GM13976 (cell line): ENCODE measurements at places on chromosomes 7 and 10.
A peak's percentile ranks its signal among the peaks of the same experiment; 100 is the strongest.

DNA sequence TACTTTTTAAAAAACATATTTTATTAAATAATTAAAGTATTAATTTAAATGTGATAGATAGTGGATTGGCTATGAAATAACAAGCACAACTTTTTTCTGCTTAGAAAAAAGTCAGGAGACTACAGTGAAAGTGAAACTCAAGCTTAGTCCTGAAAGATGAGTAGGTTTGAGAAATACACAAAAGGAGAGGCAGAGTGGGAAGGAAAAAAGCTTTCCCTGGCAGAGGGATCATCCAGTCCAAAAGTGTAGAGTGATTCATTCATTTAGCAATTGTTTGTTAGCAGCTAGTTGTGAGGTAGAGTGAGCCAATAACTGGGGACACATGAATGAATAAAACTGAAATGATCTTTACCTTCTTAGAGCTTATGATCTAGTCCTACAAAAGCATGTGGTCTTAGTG is 93.5 kb downstream of the FOXP2 start:
- no peak for DNase-seq

GRCh38 chr10:132363376-132363775 is 31.4 kb downstream of the LRRC27 start:
- DNase-seq = no peak

GRCh38 chr7:71626206-71626605 is 494.3 kb downstream of the GALNT17 start:
- DNase-seq = no peak

- DNase-seq = no peak
These were observed 592.7 kb downstream of the INHBA start for GRCh38 chr7:41110186-41110585.

DNA sequence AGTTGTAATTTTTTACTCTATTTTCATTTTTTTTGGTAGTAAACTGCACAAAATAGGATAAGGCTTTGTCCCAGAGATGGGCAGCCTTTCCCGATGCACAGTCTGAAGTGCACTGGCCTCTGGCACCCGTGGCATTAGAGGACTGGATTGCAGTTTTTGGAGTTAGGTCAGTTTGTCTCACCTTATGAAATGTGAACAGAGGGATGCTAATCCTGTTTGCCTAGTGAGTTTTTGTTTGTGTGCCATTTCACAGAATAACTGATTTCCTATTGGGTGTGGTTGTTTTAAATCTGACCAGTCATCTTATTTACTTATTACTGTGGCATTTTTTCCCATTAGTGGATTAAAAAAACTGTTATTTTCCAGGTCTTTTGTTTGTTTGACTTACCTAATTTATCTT is 109.5 kb upstream of the GATA3 start:
- DNase-seq = no peak

GRCh38 chr7:53811555-53812079 is 730.6 kb upstream of the VSTM2A start:
- no peak for DNase-seq

- no peak for DNase-seq
These were observed 75.5 kb downstream of the SLC16A9 start for GRCh38 chr10:59634102-59634501.

- DNase-seq = peak; percentile 89
These were observed at the start of gene CDCA7L for GRCh38 chr7:21945454-21946221. Gene CDCA7L, minus strand, starts transcription at chr7:21945899. Its CDS starts 95 bp downstream, at chr7:21945804.

GRCh38 chr7:43925984-43926797 is at the start of gene UBE2D4:
Gene UBE2D4, plus strand, starts transcription at chr7:43926436. Its CDS starts 97 bp downstream, at chr7:43926533.
- DNase-seq = peak; percentile 93

DNA sequence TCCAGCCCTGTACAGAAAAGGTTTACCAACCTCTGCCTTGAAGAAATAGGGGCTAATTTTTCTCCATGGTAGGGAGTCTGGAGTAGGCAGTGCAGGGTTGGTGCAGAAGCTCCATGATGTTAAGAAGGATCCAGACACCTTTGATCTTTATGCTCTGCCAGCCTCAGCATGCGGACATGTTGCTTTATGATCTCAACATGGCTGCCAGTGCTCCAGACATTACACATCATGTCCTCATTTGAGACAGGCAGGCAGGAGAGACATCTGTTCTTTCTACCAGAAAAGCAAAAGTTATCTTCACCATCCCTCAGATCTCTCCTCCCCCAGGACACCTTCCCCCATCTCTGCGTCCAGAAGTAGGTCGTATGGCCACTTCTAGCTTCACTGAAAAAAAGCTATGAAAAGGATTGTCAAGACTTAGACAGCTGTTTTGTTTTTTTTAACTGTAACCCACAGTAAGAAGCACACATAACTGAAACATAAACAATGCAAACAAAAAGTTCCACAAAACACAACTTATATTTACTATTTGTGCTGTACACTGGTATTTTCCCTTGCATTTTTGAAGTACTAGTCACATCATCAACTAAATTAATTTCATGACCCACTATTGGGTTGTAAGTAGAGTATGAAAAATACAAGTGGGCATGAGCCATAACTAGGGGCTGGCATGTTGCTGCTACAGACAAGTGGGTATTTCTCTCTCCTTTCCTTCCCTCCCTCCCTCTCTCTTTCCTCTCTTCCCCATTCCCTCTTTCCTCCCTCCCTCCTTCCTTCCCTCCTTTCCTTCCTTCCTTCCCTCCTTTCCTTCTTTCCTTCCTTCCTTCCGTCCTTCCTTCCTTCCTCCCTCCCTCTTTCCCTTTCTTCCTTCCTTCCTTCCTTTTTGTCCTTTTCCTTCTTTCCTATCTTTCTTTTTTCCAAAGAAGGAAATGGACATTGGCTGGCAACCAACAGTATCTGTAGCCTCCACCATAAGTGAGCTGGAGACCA is 2.6 kb upstream of the RASSF4 start:
- no peak for DNase-seq

- no peak for DNase-seq
These were observed 51.5 kb downstream of the CRPPA start for GRCh38 chr7:16369855-16370254.

GRCh38 chr10:133088179-133088955 is 643 bp downstream of the ADGRA1 start:
- DNase-seq = no peak

- DNase-seq = no peak
These were observed 45.4 kb upstream of the GRM3 start for GRCh38 chr7:86598311-86598710.

- no peak for DNase-seq
These were observed 282.4 kb downstream of the ADARB2 start for GRCh38 chr10:1454951-1455350.

DNA sequence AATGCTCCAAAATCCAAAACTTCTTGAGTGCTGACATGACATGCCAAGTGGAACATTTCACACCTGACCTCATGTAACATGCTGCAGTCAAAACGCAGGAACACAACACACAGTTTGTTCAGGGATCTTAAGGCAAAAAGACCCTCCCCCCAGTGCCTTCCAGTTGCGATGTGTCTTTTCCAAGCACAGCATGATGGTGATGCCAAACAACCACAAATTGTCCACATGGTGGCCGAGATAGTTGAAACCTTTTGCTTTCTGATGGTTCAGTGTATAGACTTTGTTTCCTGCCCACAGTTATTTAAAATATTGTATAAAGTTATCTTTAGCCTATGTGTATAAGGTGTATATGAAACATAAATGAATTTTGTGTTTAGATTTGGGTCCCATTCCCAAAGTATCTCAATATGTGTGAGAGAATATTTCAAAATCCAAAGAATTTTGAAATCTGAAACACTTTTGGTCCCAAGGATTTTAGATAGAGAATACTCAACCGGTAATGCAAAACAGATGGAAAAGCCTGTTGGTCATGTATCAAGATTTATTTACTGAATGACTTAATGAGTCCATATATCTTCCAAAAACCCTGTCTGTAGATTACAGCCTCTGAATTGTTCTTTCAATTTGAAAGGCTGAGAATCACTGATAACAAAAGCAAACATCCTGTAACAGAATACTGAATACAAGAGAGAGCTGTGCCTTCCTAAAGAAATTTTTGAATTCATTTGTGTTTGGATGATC is 93.4 kb upstream of the OIT3 start:
- no peak for DNase-seq

GRCh38 chr10:93299195-93299594 is 182.9 kb downstream of the MYOF start:
- DNase-seq = no peak

DNA sequence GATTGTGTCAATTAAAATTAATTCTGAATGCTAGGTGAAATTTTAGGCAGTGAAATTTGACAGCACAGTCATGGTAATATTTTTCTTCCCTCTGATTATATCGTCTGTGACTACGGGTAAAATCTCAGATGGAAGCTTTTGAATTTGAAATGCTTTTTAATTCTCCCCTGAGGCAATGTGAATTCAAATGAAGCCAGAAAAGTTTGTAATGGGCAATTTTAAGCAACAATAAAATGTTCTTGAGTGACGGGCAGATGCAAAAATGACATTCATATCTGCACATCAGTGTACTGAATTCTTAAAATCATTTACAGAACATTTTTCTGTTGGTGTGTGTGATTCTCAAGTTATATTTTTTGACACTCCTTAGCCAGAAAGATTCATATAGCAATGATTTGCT is 134.5 kb downstream of the NSUN6 start:
- DNase-seq = no peak

DNA sequence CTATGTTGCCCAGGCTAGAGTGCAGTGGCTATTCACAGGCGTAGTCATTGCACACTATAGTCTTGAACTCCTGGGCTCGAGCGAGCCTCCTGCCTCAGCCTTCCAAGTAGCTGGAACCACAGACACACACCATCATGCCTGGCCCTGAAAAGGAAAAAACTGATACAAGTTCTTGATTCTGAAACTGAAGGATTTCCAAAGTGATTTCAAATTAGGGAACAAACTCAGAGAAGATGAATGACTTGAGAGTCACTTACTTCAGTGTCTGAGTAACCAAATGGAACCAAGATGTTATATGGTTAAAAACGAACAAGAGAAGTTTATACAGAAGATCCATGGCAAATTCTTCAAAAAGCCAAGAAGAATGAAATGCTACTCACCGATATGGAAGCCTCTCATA is 14.4 kb downstream of the CWF19L1 start:
- DNase-seq = no peak

DNA sequence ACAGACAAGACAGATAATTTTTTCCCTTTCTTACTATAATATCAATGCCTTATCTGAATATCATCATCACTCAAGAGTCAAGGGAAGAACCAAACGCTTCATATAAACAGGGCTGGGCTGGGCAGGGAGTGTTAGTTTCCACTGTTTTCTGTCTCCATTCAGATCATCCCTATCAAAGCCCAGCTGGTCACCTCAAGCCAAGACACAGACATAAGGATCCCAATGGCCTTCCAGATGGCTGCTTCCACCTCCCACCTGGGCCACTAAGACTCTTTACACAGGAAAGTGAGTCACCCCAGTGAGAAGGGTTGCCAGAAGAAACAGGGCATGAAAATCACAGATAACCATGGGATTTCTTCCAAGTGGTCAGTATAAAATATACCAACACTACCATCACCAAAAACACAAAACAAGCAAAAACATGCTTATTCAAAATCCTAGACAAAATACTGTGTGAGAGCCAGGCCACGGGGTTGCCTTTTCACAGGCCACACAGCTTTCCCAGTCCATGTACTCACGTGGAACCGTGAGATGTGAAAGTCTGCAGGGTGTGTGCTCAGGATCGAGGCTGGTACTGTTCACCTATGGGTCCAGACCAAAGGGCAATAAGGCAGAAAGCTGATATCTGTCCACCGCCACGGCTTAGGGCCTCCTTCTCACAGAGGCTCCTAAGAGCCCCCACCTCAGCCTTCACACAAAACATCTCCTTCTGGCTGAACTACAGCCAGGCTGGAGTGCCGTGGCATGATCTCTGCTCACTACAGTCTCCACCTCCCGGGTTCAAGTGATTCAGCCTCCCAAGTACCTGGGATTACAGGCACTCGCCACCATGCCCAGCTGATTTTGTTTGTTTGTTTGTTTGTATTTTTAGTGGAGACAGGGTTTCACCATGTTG is 5.7 kb downstream of the PRSS1 start:
- no peak for DNase-seq

DNA sequence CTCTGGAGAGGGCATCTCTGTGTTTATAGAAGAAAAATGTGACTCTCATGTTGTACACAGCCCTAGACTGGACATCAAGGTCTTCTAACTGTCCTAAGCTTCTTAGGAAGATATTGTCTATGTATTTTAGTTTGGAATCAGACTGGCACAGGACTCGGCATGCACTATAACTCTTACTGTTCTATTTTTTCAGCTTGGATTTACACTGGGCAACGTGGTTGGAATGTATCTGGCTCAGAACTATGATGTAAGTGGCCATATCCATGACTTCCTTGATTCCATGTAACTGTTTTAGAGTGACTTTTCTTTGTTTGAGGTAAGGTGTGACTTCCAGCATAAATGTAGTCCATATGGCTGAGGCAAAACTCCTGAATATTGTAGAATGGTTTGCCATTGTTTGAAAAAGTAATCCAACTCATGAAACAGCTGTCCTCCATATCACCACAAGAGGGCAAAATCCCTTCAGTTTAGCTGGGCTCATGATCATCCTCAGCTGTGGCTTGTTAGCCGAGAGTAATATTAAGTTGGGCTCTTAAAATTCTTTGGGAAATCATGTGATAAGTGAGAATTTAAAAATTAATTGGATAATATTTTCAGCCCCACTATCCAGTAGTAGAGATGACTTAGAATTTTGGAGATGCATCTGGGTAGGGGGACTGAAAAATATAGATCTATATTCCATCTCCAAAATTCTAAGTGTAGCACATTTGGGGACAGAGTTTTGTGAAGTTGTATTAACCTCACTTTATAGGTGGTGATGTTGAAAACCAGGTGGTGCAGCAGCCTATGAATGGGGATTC is 10.4 kb downstream of the STMP1 start:
- peak; percentile 54 for DNase-seq

DNA sequence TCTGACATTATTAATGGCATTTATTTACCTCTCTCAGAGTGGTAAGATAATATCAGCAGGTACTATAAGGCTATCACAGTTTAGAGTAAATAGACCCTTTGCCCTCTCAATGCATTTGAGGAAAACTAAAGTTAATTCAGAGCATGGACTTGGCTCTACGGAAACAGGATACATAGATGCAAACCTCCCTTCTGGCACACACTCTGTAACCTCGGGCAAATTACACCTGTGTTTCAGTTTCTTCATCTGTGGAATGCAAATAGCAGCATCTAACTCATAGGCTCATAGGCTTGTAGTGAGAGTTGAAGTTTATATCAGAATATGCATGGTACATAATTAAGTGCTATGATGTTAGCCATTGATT is 5.6 kb downstream of the RAPGEF5 start:
- no peak for DNase-seq

GRCh38 chr7:156680281-156680680 is 39.7 kb downstream of the RNF32 start:
- DNase-seq = no peak

DNA sequence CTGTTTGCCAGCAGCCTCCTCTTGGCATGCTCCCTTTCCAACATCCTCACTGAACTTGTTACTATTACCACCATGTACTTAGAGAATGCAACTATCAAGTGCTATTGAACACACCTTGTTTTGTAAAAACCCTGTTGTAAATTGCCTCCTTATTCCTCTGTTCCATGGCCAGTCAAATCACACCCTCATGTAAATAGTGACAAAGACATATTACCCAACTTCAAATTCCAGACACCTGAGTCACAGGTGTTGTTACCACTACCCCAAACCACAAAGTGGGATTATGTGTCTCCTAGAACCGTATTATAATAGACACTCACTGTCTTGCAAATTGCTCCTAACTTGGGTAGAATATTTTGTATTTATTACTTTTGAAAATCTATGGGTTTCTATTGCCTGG is 263.2 kb upstream of the C7orf33 start:
- no peak for DNase-seq
